ENCODE measurements at places on chromosomes 7 and 10.

DNA sequence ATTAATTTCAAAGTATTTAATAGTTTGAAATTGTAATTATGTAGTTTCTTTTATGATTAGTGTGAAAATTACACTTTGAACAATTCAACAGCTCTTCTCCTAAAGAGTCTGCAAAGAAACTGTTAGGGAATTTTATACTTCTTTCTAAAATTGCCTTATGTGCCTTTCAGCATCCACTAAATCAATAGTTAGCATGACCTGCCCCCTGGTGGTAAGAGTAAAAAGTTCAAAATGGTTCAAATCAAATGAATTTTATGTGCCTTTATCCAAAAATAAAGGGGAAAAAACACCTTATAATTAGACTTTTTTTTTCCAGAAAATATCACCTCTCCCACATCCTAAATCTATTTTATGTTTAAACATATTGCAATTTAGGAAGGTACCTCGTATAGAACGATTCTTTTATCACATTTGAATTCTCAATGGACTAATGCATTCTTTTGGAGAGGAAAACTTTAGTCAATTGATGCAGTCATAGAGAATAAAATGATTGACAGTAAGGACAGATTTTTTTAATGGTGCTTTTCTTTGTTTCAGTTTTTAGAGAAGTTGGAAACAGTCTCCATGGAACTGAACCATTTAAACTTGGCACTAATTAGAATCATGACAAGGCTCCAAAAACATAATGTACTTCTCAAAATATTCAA is 163.7 kb downstream of the SEMA3D start:
- DNase-seq: no peak

- peak; percentile 18 for DNase-seq
These were observed 980 bp downstream of the TMEM26 start for GRCh38 chr10:61452151-61452651.

DNA sequence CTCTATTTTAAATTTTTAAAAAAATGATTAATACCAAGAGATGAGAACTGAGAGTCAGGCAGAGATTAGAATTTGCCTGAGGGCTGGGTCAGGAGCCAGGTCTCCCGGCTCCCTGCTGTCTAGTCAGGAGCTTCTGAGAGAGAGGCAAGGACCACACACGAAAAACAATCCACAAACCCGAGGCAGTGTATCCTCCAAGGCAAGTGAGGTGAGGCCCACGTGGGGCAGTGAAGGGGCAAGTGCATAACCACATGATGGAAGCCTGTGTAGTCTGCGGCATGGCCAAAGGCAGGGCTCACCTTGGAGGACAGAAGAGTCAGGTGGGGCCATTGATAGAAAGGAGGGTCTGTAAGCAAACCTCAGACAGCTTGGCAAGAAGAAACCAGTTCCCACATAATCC is 541.2 kb upstream of the FOXK1 start:
- DNase-seq: no peak

GRCh38 chr7:99024066-99024465 is 119.8 kb downstream of the SMURF1 start:
- DNase-seq: no peak

GRCh38 chr7:31919678-31920369 is 150.4 kb downstream of the PDE1C start:
- DNase-seq: no peak

- DNase-seq: no peak
These were observed 76.3 kb downstream of the GLCCI1 start for GRCh38 chr7:8044761-8045430.

DNA sequence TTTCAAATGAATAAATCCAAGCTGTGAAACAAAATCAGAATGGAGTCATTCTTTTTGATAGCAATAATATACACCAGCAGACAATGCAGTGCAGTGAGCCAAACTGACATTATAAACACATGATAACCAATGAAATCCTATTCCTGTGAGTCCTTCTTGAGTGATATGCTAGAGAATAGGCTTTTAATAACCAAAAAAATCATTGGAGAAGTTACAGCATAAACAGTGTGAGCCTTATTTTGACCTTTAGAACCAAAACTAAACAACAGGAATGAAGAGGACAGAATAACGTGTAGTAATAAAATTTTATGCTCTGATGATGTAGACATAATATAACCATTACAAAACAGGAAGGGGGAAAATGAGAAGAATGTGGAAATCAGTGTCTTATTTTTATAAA is 8.7 kb downstream of the HUS1 start:
- no peak for DNase-seq

- no peak for DNase-seq
These were observed 148.1 kb downstream of the FZD1 start for GRCh38 chr7:91412298-91412697.

DNA sequence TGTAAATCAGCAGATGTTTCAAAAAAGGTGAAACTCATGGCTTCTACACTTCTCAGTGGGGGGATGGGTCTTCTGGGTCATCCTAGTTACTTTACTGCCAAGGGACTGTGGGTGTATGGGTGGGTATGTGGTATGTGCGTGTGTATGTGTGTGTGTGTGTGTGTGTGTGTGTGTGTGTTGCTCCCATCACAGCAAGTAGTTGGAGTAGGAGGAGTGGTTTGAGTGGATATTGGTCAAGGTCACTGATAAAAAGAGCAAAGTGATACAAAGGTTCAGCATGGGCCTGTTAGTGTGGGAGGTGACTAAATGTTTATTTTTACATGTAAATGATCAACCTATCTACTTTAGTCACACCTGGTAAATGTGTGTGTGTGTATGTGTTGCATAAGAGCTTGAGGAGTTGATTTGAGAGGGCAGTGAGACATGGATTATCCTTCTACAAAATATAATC is 11.8 kb upstream of the COBL start:
- no peak for DNase-seq

DNA sequence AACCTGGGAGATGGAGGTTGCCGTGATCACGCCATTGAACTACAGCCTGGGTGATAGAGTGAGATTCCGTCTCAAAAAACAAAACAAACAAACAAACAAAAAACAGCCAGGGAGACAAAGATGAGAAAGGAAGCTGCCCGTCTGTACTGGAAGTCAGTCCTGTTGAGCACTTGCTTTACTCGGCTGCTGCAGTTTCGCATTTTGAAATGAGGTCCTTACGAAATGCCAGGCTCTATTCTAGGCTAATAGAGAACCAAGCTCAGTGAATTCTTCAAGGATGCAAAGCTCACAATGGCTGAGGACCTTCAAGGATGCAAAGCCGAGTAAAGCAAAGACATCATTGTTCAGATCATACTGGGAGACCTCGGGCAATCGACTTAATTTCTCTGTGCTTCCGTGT is 333.3 kb downstream of the CALN1 start:
- DNase-seq: no peak

- DNase-seq: no peak
These were observed 342.5 kb downstream of the RPS24 start for GRCh38 chr10:78375854-78376785.

- no peak for DNase-seq
These were observed 75.4 kb upstream of the PDSS1 start for GRCh38 chr10:26621889-26622711.

DNA sequence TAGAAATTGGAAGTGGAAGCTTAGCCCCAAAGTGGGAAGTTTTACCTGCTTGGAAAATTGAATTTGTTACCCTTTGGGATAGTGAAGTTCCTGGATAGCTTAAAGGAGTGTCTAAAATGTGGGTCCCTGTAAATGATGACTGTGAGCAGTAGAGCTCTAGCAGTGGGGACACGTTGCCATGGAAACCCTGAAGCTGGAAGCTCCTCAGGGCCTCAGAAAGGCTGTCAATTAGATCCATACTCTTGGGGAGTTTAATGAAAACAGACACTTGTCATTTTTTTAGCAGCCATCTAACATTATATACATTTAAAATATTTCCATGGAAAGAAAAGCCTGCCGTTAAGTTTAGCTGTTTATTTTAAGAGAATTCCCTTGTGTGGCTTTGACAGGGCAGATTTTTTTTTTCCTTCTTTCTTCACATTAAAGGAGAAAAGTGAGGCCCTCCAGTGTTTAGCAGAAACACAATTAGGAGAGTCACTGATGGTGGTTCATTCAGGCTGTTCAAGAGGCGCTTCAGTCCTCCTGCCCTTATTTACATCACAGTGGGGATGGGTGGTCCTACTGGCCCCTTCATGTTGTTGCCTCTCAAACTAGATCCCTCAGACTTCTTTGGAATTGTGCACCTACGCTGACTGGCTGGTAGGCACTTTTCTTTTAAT is 518.4 kb downstream of the CCSER2 start:
- no peak for DNase-seq

Data from amygdala (tissue), 56 donors.